HCT116 (cell line): ENCODE measurements at places on chromosomes 4 and X. TPM values are rescaled to one million over a fixed set of nuclear protein-coding genes. Genes with fewer than 3 reads are reported as not detected.

DNA sequence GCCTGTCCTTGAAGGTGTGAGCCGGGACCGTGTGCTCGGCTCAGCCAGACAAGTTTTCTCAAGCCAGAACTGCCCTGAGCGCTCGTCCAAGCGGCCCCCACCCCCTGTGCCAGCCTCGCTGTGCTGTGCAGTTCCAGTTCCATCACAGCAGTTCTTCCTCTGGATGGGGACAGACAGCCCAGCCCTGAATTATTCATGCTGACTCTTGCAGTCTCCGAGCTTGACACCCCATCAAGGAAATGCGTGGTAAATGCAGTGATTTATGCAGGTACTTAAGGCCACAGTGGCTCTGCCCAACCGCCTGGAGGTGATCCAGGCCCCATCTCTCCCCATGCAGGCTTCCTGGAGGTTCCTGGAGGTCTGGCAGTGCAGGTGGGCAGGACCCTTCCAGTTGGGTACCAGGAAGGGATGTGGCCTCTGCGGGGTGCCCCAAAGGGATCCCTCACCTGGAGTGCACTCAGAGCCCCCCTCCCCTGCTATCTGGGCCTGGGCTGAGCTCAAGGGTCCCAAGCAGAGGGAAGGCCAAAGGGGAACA is 44.8 kb upstream of the HMX1 start:
- DNase-seq = no peak

DNA sequence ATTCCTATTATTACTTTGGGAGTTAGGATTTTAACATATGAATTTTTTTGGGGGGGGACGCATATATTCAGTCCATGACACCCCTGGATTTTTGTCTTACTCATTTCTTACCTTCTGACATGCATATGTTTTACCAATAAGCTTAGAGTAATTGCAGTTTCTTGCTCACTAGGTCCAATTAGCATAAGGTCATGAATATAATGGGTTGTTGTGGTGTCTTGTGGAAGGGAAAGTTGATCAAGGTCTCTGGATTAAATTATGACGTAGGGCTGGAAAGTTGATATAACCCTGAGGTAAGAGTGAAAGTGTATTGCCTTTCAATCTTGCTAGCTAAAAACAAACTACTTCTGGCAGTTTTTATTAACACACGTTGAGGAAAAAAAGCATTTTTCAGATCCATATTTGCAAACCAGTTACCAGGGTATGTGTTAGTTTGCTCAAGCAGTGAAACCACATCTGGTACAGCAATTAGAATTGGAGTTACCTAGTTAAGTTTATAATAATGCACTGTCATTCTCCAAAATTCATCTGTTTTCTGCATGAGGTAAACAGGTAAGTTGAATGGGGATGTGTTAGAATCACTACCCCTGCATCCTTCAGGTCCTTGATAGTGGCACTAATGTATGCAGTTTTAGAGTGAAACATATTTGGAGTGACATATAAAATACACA is 32.0 kb downstream of the STIM2 start:
- DNase-seq = no peak

DNA sequence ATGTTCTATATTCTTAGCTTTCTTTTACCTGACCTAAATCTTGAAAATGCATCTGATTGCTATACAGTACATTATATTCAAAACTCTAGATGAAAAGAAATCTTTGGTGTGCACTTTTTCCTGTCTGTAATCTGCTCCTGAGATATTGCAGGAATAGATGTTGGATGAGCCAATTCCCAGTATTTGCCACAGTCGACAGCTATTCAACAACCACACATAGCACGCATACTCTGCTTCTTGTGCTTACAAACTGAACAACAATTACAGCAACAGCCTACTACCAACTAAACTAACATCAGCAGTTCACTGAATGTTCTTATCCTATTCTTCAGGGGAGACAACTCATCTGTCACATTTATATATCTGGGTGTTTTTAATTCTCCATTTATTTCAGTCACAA is 573.9 kb upstream of the GRID2 start:
- DNase-seq = no peak

DNA sequence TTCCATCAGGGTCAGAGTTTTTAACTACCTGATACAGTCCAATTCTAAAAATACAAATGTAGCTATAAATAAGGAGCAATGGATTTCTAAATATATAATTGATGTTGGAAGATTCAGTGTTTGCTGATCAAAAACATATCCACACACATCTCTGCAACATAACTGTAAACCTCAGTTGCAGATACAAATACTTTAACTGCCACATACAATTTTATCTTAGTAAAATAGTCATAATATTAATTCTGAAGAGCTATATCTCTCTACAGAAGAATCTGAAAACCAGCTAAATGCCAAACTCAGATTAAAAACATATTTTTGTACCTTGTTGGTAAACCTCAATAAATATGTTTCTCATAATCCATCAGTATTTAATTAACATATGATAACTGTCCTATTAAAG is 674.3 kb upstream of the INTU start:
- no peak for DNase-seq

DNA sequence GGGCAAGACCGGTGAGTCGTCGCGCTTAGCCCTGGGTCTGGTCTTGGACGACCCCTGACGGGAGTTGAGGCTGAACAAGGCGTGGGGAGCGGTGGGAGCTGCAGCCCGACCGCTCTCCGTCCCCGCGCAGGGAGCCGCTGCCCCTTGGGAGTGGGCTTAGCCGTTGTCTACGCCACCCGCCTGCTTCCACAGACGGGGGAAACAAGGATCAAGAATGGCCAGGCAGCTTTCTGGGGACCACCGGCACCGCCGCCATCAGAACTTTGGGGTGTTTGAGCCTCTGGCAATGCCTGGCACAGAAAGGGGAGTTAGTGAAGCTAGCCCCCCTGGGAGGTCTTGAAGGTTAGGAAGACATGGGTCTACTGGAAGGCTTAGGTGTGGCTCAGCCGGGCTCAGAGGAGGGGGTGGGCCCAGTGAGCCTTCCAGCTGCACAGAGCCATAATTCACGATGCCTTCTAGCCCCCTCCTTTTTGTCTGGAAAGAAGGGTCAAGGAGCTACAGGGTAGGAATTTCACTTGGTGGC is 583 bp downstream of the RASL11B start:
- DNase-seq = no peak

DNA sequence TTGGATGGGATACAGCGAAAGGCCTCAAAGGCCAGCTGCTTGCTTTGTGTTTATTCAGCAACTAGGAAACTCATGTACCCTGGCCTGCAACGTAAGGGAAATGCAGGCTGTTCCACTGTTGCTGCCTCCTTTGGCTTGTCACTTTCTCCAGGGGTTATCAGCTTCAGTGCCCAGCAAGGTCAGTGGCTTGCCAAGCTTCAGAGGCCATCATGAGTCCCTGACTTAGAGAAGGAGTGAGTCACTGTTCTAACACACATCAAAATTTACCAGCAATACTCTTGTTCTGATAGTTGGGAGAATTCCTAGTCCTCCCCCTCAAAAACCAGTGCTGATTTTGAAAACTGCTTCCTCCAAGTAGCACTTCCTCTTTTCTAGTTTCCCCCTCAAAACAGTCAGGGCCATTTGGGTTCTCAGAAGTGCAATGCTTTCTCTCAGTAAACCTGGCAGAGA is 250.8 kb downstream of the ARHGAP24 start:
- no peak for DNase-seq

DNA sequence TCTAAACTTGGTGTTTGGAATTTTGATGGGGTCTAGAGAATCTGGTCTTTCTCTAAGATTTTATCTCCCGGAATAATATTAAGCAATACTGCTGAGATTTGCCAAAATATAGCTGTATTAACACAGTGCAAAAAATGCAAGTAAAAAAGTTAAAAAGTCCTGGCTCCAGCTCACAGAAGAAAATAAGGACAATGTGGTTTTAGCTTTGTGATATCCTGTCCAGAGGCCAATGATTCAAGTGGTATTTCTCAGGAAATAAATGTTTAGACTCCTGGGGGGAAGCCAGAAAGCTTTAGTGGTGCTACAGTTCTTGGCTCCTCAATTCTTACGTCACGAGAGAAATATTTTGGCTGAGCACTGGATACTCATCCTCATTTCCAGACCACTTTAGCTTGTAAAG is 40.9 kb upstream of the IL13RA2 start:
- no peak for DNase-seq

DNA sequence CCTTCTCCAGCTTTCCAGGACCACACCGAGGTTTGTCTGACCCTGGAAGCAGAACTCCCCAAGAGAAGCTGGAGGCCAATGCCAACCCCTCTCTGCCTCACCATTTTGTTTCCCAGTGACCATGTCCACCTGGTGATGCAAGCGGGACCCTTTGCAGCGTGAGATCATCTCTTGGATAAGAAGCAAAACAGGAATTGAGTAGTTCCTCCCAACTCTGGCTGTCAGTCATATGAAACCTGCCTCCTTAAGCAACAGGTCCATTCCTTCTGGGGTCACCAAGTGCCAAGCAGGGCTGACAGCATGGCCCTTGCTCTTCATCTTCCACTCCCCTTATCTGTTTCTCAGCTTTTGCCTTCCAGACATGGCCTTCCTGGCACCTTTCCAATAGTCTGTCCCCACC is 41.3 kb upstream of the MTM1 start:
- no peak for DNase-seq

- no peak for DNase-seq
Observed at GRCh38 chrX:142898164-142898563, 127.6 kb upstream of the SPANXN4 start.

The RNF175 gene
- total RNA-seq = not detected

The TRPC3 gene
- 0.25 TPM for total RNA-seq

The RRH gene
- total RNA-seq = 0.42 TPM

The HSFX1 gene
- 0.44 TPM for total RNA-seq

The SRPK3 gene
- not detected for total RNA-seq

The NXF2 gene
- not detected for total RNA-seq
